T-helper 17 cell (primary cell): ENCODE measurements at places on chromosomes 3 and 15.

GRCh38 chr3:193348686-193349085 lies 29.9 kb downstream of the ATP13A5 start:
- no peak for DNase-seq

DNA sequence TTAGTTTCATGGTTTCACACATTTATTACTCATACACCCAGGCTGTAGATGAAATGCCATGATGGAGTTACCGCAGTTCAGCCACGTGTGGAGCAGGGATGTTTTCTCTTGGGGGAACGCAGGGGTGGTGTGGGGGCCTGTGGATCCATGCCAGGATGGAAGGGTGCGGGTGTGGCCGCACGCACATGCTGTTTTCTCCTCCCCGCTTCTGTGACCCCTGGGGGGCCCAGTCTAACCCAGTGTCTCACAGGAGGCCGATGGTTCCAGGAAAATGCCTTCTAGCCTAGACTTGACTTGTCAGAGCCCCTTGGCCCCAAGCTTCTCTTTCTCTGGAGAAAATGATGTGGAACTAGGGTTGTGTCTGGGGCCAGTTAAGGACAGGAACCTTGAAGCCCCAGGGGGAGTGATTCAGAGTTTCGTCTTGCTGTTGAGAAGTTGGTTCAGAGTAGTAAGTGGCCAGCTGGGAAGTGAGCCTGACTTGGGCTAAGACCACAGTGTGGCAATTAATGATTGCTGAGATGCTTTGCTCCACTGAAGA lies 240.4 kb upstream of the BHLHE40 start:
- no peak for DNase-seq

DNA sequence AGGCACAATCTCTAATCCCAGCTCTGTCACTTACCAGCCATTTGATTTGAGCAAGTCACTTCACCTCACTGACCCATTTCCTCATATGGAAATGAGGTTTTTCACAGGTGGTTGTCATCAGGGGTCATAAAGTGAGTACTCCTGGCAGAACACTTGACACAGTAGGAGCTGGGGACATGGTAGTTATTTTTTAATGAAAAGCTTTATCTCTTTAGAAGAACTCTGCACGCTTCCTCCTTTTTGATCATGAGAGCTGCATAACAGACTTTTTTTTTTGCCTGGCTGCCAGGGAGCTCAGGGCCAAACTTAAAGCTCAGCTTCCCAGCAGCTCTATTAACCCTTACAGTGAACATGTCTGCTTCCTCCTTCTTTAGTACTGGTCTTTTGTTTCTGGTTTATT lies 8.4 kb downstream of the VWA5B2 start:
- DNase-seq = no peak

DNA sequence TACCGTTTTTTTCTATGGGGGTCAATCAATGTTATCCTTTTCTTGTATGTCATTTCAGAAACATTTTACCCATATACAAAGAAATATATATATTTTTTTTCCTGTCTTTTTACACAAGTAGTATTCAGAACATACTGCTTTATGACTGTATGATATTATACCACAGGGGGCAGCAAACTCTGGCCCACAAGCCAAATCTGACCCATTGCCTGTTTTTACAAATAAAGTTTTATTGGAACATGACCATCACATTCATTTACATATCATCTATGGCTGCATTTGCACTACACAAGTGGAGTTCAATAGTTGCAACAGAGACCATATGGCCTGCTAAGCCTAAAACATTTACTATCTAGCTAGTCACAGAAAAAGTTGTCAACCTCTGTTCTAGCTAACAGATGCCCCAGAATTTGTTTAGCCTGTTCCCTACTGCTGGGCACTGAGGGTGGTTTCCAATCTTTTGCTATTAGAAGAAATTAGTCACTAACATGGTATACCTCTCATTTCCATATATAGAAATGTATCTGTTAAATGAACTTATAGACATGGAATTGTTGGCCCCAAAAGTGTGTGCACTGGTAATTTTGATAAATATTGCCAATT lies 57.7 kb downstream of the BFSP2 start:
- DNase-seq = no peak

GRCh38 chr3:65564483-65564882 lies 474.2 kb downstream of the MAGI1 start:
- no peak for DNase-seq

- DNase-seq = no peak
Observed at GRCh38 chr3:129333891-129334290, 55.2 kb downstream of the HMCES start.

DNA sequence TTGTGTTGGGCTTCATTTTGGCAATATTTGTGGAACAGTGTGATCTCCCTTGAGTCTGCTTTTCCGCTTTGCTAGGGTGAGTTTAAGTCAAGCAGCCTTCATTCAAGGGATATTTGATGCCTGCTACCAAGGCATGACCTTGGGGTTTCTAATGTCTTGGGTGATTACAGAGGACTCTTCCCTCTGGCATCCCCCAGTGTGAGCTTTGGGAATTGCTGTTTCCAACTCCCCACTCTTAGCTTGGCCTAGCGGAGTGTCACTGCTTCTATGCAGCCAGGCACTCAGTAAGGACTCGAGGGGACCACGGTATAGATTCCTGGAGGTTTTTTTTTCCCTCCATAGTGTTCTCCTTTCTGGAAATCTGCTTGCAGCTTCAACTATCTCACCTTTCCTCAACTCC lies 21.1 kb downstream of the GCNT3 start:
- DNase-seq = no peak

- DNase-seq = no peak
Observed at GRCh38 chr3:114418724-114419543, 125.1 kb downstream of the TIGIT start.

DNA sequence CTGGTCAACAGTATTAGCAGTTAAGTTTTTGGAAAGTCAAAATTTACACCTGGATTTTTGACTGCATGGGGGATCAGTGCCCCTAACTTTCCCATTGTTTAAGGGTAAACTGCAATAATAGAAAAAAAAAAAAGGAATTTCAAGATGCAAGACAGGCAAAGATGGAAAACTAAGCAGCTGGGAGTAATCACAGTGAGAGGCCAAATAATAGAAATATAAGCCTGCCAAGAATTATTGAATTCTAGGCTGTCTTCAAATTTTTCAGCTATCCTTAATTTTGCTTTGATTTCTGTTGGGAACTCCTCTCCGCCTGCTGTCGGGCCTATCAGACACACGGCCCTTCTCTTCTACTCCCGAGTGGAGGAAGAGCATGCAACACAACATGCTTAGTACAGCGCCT lies 215.5 kb upstream of the LMCD1 start:
- no peak for DNase-seq

GRCh38 chr3:52345521-52346109 lies 29.5 kb downstream of the DNAH1 start:
- DNase-seq = no peak

GRCh38 chr3:50525987-50526386 lies 22.6 kb upstream of the CACNA2D2 start:
- DNase-seq = no peak

DNA sequence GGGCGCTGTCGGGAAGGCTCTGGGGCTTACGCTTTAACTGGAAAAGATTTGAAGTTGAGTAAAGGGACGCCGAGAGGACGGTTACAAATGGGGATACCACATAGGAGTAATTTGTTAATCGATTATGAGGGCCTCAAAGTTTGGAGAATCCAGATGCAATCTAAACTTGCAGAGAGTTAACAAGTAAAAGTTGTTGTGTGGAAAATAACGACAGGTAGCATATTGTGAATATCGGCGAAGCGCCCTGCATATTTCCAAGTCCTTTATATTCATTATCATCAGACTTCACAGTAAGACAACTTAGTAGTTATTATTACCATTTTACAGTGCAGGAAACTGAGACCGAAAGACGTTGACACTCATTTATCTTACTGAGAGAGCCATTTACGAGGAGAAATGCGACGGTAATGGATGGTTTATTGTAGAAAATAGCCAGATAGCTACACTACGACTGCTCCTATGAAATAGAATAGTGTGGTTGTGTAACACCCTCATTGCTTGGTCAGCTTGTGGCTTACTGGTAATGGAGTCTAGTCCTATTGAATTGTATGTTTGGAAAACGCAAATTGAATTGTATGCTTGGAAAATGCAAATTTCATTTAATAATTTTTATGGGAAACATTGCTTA lies 700 bp downstream of the MKRN2 start:
- no peak for DNase-seq

DNA sequence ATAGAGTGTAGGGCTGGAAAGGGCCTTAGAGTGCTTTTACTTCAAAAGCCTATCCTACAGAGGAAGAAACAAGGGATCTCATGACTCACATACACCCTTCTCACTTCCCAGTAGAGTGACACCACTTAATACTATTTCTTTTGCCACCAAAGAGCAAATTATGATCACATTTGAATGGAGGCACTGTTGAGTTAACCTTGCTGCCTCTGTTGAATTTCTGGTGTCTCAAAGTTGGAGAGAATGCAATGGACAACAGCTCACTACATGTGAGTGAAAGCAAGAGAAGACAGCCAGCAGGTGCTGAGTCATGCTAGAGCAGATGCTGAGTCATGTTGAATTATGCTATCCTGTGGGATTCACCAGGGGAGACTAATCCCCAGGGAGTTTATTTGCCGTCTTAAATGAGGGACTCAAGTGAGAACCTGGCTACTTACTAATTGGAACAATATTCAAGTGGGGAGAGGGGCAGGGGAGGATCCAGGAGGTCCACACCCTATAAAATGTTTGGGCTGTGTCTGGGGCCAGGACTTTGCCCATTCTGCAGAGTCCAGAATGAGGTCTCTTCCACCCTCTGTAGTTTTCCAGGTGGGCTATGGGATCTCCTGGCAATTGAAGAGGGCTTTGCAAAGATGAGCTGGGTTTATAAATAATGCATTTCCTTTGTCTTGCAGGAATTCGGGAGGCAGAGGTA lies 35.8 kb downstream of the ST8SIA2 start:
- DNase-seq = no peak

DNA sequence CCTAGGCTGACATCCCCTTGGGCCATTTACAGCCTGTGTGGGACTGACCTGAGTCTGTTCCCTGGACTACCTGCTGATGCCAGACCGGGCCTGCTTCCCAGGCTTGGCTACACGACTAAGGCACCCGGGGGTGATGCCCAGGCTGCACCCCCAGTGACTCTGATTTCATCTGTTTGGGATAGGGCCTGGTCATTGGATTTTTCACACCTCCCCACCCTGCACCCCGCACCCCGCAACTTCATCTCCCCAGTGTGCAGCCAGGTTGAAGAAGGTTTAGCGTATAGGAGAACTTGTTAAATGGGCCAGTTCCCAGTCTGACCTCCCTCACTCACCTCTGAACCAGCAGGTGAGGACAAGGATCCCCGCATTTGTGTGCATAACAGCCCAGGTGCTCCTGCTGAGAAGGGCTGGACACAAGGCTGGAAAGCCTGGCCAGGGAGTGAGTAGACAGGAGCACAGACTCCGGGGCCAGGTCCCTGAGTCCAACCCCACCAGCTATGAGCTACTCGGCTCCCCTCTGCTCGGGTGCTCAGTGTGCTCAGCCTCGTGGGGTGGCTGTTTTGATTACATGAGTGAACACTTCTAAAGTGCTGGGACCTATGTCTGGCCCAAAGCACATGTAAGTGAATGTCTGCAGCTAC lies 18.5 kb downstream of the SLC6A20 start:
- no peak for DNase-seq

DNA sequence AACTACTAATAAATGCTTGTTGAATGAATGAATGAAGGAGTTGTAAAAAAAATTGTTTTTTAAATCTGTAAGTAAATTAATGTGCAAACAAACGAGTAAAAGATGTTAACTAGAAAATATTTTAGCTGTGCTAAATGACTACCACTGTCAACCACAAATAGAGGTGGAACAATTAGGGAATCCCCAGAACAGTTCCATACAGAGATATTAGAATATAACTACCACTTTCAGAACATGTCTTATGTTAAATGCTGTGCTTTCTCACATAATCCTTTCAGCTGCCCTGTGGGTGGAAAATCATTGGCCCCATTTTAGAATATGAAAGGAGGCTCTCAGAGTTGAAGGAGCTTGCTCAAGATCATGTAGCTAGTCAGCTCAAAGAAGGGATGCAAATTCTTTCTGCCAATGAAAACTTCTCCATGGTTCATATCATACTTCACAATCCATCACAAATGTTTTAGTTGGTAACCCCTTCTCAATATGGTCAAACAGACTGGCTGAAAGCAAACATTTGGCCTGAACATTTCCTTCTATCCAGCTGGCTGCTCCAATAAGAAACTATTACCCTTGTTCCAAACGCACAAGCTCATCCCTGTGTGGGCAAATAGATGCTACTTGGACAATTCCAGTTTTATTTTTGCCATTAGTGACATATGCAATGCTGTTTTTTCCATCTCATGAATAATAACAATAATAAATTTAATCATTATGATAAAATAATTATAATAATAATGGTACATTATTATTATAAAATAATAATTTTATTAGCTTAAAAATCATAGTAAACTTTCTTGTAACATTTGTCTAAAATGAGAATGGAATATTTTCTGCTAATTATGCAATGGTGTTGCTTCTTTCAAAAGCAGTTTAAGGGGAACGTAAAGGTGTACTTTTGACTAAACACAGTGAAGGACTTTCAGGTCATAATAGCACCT lies 290.4 kb upstream of the STT3B start:
- DNase-seq = no peak

DNA sequence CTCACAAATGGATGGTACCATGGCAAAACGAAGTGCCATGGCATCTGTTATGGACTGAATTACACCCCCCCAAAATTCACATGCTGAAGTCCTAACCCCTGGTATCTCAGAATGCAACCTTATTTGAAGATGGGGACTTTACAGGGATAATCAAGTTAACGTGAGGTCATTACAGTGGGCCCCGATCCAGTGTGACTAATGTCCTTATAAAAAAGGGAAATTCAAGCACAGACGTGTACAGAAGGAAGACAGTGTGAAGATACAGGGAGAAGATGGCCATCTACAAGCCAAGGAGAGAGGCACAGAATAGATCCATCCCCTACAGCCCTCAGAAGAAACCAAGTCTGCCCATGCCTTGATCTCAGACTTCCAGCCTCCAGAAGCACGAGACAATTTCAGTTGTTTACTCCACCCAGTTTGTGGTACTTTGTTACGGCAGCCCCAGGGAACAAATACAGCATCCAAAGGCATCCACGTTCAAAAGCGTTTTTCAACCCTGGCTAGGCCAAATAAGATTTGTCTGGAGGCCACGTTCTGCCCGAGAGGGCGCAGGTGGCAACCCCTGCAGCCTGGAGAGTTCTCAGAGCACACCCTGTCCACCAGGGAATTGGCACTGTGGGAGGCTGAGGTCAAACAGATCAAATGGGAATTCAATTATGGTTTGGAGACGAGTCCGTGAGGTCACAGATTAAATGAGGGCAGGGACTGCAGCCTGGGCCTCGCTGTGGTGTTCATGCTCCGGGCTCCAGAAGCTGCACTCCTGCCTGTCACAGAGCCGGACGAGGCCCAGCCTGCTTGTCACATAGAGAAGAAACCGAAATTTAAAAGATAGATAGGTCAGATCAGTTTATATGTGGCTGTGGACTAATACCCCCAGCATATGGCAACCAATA lies 494.8 kb downstream of the SHQ1 start:
- no peak for DNase-seq

DNA sequence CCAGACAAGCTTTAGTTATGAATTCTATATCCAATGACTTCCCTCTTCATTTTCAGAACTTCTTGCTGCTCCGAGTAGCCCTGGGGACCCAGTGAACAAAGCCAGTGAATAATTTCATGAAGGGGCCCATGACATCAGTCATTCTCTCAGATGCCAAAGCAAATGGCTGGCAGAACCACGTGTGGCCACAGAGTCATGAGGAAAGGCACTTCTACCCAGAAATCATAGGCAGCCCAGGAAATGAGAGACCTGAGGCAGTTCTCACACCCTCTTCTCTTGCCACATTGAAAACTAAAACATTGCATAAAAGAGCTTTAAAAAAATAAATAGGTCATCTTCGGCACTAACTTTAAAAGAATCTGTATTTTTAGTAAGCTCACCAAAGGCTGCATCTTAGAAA lies 4.3 kb upstream of the UACA start:
- no peak for DNase-seq

GRCh38 chr3:32640939-32641338 lies 44.0 kb upstream of the CNOT10 start:
- no peak for DNase-seq
